NCI-H1048 (cell line): ENCODE measurements at places on chromosomes 7 and 10.
A peak's percentile ranks its signal among the peaks of the same experiment; 100 is the strongest.

- DNase-seq: no peak
Measured at GRCh38 chr7:98831641-98832221, 38.1 kb downstream of the TMEM130 start.

DNA sequence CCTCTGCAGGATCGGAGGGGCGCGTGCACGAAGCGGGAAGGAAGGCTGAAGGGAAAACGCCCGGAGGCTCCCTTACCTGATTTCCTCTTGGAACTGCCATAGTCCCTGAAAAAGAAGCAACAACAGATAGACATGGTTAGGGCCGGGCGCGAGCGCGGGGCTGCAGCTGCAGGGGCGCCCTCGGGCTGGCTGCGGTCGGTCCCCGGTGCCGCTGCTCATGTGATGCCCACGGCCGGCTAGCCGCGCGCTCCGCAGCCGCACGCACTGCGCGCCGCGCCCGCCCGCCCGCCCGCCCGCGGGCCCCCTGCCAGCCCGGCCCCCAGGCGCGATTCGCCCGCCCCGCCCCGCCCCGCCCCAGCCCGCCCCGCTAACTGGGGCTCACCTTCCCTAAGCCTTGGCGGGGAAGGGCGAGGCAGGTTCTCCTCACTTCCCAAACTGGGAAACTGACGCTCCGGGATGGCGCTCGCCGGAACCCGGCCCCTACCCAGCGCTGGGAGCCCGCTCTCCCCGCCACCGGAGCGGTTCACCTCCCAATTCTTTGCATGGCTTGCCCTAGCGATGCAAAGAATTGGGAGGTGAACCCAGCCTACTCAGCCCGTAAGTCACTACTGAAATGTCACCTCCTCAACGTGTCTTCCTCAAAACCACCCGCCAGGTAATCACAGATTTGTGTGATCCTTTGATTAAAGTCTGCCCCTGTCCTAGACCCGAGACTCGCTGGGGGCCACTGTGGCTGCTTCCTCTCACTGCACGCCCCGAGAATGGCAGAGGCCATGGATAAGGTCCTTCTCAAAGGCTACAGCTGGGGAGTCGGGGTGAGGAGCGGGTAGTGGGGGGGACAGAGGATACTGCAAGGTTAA, 162.2 kb downstream of the SH3PXD2A start:
- DNase-seq: no peak

DNA sequence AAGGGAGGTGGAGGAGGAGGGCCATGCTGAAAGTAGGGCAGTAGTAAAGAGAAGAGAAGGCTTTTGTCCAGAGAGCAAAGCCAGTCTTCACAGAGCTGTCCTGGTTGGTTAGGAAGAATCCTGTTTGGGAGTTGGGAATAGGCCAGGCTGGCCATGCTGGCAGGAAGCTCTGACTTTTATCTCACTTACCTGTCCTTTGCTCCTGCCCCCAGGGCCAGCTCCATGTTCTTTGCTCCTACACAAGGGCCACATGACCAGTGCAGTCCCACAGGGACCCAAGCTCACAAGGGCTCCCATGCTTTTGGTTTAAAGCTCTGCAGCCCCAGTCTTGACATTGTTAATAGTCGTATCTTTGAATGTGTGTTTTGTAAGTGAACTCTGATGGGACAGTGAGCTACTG, 161.6 kb upstream of the KMT2E start:
- DNase-seq: no peak

GRCh38 chr7:114700247-114700928, 221.5 kb upstream of the MDFIC start:
- DNase-seq: no peak

GRCh38 chr10:77602231-77602912, 35.2 kb downstream of the KCNMA1 start:
- no peak for DNase-seq

- DNase-seq: no peak
Measured at GRCh38 chr7:75639071-75639885, 99.5 kb downstream of the HIP1 start.

GRCh38 chr7:37100735-37101331, 347.8 kb downstream of the ELMO1 start:
- no peak for DNase-seq

GRCh38 chr7:101743241-101743994, 74.0 kb upstream of the CUX1 start:
- DNase-seq: peak; percentile 53

GRCh38 chr10:125592897-125593296, 90.1 kb downstream of the TEX36 start:
- DNase-seq: no peak

- no peak for DNase-seq
Measured at GRCh38 chr7:118169146-118169545, 14.8 kb upstream of the LSM8 start.

- no peak for DNase-seq
Measured at GRCh38 chr10:119393019-119393418, 149.5 kb downstream of the RGS10 start.

GRCh38 chr7:140390034-140390433, 8.3 kb downstream of the SLC37A3 start:
- no peak for DNase-seq

DNA sequence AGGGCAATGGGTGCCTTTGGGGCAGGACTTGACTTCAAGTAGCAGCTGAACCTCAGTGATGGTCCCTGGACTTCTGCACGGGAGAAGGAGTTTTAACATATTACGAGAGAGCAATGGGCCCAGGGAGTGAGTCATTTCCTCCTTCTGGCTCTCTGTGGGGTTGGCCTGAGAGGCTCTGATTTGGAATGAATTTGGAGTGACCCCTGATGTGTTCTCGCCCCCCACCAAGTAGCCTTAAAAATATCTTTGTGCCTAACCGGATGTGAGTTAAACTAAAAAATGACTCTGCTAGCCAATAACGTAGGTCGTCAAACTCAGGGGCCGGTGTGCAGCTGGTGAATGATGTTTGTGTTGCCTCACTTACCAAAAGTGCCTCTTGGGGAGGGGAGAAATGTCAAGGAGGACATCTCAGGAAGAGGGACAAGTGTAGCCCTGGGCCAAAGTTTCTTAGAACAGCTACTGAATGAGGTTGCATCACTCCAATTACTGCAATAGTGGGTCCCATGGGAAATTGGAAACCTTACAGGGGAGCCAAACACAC, 656.6 kb downstream of the INHBA start:
- DNase-seq: no peak

GRCh38 chr7:38335492-38336147, 62.2 kb upstream of the TARP start:
- DNase-seq: peak; percentile 65

GRCh38 chr7:31051598-31052486, at the start of gene ADCYAP1R1:
Gene ADCYAP1R1 (plus strand): TSS chr7:31052308. CDS start chr7:31063265, 10,957 bp downstream.
- DNase-seq: no peak
